ENCODE measurements at places on chromosomes 5 and 9. TPM values are rescaled to one million over a fixed set of nuclear protein-coding genes. Genes with fewer than 3 reads are reported as not detected.

Gene GNA14
- total RNA-seq = not detected

Gene SOWAHA
- 0.18 TPM for total RNA-seq

Gene TLR4
- total RNA-seq = 0.20 TPM

Gene FAM221B
- total RNA-seq = not detected

Gene CNTNAP3B
- 10.3 TPM for total RNA-seq

Gene POU5F2
- total RNA-seq = 0.02 TPM

Gene GDNF
- total RNA-seq = 0.05 TPM

Gene SEC16A
- total RNA-seq = 44.7 TPM

Gene GRM6
- total RNA-seq = not detected

Gene GFI1B
- 0.17 TPM for total RNA-seq

Gene WDR38
- total RNA-seq = 0.07 TPM

Gene INSYN2B
- total RNA-seq = 0.16 TPM

Gene MTMR12
- total RNA-seq = 22.0 TPM

Gene TAF1L
- total RNA-seq = not detected

Gene ADCY2
- total RNA-seq = not detected

Gene NMUR2
- total RNA-seq = 0.22 TPM

Gene GABRA1
- total RNA-seq = not detected

Gene ZDHHC11B
- 1.4 TPM for total RNA-seq

Gene CCDC171
- 0.33 TPM for total RNA-seq

Gene PCDHB7
- total RNA-seq = not detected

Gene PCDHGB1
- 1.5 TPM for total RNA-seq

Gene CA9
- 8.9 TPM for total RNA-seq

Gene OR13C5
- total RNA-seq = not detected

Gene TCERG1
- total RNA-seq = 55.6 TPM

Gene LCNL1
- 0.10 TPM for total RNA-seq

Gene ABO
- total RNA-seq = not detected

Gene PCAT7
- 0.72 TPM for total RNA-seq

Gene CDO1
- not detected for total RNA-seq

Gene TTC16
- 0.04 TPM for total RNA-seq

Gene SCGB3A2
- total RNA-seq = not detected

Gene NLN
- 63.8 TPM for total RNA-seq

Gene KCNIP1
- total RNA-seq = not detected

Measured in A549 treated with dexamethasone at 1 μM for 4 hours (cell line).